Stimulated activated CD4-positive, alpha-beta T cell treated with anti-CD3 and anti-CD28 coated beads, Interleukin-1b, Interleukin-23, amount 100 ng/mL, for 1 hour (primary cell): ENCODE measurements at places on chromosomes 1 and 21.

GRCh38 chr1:244941121-244941520 lies 76.8 kb upstream of the HNRNPU start:
- no peak for DNase-seq

DNA sequence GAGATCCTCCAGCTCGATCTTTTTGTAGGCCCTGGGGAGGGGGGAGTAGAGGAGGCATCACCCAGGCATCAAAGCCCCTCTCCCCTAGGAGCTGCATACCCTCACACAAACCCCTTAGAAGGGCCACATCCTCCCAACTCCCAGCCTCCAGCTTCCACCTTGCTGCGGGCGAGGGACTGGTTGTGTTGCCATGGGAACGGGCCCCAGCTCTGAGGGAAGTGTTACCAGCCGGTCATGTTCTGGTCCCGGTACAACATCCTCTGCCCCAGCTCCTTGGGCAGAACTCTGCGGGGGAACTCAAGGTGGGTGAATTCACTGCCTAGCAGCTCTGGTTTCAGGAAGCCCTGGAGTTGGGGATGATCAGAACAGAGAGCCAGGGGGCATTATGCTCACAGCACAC lies 4.1 kb downstream of the PPM1J start:
- DNase-seq, result no peak

DNA sequence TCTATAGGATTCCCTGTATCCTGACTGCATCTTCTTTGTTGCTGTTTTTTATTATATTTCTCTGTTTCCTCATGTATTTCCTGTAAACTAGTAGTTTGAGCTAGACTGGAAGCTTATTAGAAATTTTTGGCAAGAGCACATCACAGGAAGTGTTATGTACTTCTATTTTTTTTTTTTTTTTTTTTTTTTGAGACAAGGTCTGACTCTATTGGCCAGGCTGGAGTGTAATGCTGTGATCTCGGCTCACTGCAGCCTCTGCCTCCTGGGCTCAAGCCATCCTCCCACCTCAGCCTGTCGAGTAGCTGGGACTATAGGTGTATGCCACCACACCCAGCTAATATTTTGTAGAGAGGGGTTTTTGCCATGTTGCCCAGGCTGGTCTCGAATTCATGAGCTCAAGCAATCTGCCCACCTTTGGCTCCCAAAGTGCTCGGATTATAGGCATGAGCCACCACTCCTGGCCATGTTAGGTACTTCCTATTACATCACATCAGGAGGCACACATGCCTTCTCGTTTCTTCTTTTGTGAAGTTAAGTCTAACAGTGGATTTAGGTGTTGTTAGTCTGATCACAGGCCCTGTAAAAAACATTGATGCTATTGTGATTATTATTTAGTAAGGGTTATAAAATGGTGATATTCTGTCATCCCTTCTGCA lies 12.5 kb downstream of the C1orf21 start:
- DNase-seq, result no peak

DNA sequence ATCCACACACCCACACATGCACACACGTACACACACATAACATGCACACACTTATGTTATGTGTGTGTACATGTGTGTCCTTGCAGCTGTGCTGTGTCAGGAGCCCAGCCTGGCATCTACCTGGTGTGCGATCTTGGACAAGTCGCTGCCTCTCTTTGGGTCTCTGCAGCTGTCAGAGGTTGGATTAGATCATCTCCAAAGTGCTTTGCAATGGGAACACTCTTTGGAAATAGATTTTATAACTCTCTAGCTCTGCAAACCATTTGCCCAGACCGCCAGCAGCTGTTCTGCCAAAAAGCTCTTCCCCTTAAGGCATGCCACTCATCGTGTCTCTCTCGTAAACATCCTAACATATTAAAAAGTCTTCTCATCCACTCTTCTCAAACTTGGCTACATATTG lies 4.7 kb downstream of the PKP1 start:
- no peak for DNase-seq

DNA sequence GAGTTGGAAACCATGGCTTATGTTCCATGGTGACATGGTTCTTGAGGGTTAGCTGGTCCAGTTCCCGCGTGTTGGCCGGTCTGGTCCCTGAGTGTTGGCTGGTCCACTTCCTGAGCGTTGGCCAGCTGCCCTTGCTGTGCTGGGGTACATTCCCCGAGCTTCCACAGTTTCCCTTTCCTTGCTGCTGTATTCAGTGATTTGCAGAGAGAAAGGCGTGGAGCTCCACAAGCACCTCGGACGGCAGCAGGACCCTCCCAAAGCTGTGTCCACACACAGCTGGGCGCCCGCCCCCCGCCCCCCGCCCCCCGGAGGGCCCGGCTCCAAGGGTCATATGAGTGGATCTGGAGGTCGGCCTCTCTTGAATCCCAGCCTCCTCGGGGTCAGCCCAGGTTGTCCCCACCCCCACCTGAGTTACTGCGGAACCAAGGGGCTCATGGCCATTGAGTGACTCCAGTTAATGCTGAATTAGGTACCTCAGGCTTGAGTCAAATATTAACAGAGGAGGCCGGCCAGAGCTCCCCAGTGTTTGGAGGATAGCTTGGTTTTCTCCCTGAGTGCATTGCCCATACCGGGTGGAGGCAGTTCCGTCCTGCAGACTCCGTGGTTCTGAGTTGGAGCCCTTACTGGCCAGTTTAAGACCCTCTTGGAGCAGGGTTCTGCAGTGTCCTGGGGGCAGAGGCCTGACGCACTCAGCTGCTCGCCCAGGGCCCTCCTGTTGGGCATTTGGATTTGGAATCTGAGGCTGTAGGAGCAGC lies 18.4 kb downstream of the COL18A1 start:
- no peak for DNase-seq

DNA sequence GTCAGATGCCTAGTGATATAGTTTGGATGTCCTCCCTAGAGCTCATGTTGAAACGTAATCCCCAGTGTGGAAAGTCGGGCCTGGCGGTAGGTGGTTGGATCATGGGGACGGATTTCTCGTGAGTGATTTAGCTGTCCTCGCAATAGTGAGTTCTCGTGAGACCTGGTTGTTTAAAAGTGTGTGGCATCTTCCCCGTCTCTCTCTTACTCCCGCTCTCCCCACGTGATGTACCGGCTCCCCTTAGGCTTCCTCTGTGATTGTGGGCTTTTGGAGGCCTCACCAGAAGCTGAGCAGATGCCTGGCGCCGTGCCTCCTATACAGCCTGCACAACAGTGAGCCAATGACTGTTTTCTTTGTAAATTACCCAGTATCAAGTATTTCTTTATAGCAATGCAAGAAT lies 264.5 kb downstream of the TTLL7 start:
- no peak for DNase-seq

GRCh38 chr1:4944911-4945310 lies 290.5 kb downstream of the AJAP1 start:
- DNase-seq, result no peak
